Activated naive CD4-positive, alpha-beta T cell treated with anti-CD3 and anti-CD28 coated beads, Interleukin-2, amount 50 U/mL, for 72 hours (primary cell): ENCODE measurements at places on chromosomes 11 and 22.

- DNase-seq: peak; percentile 3
Measured at GRCh38 chr11:125939081-125939521, 6.7 kb upstream of the VSIG10L2 start.

- DNase-seq: peak; percentile 26
Measured at GRCh38 chr11:62124186-62125113, 639 bp downstream of the INCENP start.

DNA sequence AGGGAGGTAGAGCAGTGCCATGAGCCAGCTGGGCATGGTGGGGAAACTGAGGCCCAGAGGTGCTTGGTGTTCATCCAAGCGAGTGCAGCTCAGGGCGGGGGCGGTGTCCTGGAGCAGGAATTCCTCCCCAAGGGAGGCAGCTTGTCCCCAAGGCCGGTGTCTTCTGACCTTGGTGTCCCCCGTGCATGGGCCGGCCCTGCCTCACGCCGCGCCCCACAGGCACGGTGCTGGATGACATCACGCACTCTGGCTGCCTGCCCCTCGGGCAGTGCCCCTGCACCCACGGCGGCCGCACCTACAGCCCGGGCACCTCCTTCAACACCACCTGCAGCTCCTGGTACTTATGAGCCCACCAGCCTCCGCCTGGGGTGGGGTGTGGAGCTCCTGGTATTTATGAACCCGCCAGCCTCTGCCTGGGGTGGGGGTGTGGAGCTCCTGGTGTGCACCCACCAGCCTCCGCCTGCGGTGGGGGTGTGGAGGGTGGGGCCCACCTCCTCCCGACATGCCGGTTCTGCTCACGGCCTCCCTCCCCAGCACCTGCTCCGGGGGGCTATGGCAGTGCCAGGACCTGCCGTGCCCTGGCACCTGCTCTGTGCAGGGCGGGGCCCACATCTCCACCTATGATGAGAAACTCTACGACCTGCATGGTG is 6.7 kb downstream of the MUC5B start:
- DNase-seq: no peak

- DNase-seq: no peak
Measured at GRCh38 chr11:26946257-26946716, 47.6 kb upstream of the FIBIN start.

- DNase-seq: peak; percentile 29
Measured at GRCh38 chr22:19430890-19431541, 517 bp downstream of the HIRA start.

GRCh38 chr11:34478845-34479663 is 34.5 kb downstream of the ELF5 start:
- no peak for DNase-seq

- no peak for DNase-seq
Measured at GRCh38 chr22:27443306-27443705, 358.2 kb downstream of the MN1 start.

DNA sequence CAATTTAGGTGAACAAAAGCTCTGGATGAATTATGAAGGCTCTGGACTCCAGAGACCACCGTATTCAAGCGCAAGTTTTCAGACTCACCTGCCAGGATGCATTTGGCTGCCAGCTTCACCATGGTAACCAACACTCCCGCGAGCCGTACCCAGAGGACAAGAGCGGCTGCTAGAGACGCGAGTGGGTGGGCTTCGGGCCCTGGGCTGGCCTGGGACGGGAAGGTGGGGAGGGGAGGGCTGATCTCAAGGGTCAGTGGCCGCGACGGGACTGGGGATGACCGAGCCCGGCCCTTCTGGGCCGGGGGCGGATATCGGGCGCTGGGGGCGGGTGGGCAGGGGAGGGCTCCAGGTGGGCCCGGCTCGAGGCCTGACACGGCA is 344 bp downstream of the IFT27 start:
- DNase-seq: peak; percentile 18

DNA sequence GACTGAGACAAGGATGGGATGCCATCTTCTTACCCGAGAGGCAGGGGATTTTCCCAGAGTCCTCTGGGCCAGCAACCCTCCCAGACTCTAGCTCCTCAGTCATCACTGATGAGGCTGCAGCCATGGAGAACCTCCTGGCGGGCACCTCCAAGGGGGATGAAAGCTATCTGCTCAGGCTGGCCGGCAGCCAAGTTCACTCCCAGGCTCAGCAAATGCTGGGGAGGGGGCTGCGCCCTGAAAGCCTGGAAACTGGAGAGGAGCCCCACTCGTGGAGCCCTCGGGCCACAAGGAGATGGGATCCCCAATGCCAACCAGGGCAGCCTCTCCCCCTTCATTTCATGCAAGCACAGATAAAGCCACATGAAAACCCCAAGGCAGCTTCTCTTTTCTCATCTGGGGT is 75.0 kb downstream of the CACNA1I start:
- no peak for DNase-seq

DNA sequence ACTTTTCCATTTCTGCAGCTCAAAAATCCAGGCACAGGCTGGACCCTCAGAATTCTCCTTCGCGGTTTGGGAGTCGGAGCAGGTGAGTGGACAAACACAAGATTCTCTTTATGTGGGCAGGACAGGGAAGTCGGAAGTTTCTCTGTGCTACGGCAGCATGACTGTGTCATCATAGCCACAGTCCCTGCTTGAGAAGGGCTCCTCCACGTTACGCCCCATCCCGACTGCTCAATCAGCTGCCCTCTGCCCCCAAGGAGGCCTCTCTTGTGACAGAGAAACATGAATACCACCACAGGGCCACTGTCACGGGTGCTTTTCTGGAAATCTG is 89.0 kb upstream of the SHISAL1 start:
- peak; percentile 33 for DNase-seq

DNA sequence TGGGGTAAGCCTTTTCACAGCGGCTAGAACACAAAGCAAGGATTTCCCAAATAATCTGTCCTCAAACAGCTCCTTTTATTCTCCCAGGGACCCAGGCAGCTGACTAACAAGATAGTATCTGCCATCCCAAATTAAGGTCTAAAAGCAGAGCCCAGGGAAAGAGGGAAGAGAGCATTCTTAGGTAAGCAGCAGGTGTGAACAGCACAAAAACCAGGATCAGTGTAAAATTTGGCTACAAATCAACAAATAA is 79.9 kb downstream of the RBMXL2 start:
- DNase-seq: no peak

DNA sequence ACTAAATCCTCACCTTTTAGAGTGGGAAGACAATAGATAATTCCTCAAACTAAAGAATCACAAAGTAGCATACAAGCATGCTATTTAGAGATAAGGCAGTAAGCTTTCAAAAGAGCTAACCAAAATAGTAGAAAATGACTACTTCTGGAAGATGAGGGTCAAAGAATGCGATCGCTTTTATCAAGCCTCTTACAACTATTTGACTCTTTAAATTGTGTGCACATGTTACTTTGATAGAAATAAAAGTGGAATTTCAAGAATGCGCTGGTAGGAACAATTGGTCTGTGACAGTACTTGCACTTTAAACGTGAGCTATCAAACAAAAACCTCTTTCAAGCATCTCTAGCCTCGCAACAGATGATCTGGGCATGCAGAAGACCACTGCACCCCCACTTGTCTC is 97.3 kb downstream of the COMMD9 start:
- no peak for DNase-seq

GRCh38 chr22:37551981-37552380 is 8.3 kb upstream of the CDC42EP1 start:
- DNase-seq: no peak

DNA sequence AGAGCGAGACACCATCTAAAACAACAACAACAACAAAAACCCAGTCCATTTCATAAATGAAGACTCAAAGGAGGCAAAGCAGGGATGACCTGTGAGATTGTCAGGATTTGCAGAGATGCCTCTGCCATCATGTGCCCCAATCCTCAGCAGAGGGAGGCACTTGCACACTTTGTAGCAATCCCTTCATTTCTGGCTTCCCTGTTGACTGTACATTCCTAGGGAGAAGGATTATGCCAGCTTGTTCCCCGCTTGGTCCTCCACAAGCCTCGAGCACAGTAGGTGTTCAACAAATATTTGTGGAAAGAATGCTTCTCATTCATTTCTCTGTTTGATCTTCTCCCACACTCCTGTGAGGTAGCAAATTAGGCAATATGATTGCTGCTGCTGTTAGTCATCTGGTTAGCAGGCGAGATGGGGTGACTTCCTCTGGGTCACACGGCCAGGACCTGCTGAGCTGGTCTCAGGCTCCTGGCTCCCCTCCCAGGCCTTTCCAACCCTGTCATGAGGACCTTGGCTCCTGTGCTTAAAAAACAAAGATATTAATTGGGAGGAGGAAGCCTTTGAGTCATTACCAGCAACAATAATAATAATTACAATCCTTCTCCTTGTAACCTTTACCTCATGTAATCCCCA is 34.1 kb downstream of the LIF start:
- DNase-seq: no peak

DNA sequence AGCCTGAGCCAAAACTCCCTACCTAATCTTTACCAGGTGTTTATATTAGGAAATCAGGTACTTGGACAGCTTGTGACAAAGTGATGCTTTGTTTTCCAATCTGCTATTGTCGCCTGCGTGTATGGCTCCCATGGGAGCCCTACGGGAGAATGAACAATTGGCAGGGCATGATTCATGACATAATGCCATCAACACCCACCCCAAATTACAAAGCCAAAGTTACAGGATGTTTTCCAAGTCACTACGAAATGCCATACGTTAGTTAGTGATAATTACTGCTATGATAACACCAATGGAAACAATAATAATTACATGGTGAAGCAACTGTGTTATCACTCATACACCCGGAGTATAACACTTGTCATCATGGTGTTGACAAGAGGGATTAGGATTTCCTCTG is 226.4 kb downstream of the FAM181B start:
- DNase-seq: no peak

DNA sequence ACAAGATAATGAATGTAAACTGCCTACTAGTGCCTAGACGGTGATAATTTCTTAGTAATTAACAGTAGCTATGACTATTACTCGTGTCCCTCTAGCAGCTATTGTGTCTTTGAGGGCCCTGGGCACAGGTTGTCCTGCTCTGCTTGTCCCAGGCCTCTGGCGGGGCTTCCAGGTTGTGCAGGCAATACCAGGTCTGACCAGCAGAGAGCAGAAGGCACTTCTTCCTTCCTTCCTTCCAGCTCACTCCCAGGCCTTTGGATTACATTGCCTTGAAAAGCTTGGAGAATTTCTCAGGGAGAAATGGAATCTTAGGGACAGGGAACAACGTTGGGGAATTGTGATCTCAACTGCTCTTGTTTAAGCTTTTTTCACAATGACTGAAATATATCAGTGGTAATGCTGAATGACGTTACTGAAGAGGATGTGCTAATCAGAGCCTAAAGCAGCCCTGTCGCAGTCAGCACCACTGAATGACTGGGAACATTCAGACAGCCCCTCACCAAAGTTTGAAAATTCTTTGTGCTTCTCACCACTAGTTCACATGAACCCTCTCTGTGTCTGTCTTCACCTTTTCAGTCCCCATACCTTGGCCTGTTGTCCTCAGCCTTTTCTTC is 8.4 kb upstream of the CCKBR start:
- DNase-seq: no peak

- no peak for DNase-seq
Measured at GRCh38 chr11:31000381-31000780, 369.2 kb downstream of the DCDC1 start.

- DNase-seq: no peak
Measured at GRCh38 chr11:93476796-93477195, 66.4 kb downstream of the SMCO4 start.

DNA sequence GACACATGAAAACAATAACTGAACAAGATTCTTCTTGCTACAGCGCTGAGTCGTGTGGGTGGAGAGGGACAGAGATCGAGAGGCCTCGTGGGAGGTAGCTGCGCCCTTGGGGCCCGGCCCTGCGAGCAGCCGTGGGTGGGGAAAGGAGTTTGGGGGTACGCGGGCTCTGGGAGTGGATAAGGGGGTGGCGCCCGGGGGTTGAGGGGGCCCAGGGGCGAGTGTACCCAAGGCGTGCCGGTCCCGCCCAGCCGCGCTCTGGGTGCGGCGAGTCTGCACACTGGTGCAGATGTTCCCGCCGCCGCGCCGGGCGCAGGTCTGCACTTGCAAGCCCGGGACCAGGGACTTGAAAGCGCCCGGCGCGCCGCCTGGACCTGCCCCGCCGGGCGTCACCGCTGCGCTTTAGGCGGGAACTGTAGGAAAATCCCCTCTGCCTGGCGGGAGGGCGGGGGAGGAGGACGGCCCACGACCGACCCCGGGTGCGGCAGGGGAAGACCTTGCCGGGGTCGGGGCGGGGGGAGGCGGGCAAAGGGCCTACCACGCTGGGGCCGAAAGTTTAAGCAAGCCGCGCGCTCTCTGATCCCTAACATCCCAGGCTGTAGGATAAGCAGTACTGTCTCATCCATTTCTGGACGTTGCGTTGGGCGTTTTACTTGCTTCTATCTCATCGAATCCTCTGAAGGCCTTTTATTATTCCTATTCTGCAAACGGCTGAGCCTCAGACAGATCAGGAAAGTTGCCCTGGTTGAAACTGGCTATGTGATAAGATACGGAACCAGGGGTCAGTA is 1.4 kb upstream of the KREMEN1 start:
- DNase-seq: no peak

- no peak for DNase-seq
Measured at GRCh38 chr22:41043722-41044121, 48.7 kb upstream of the EP300 start.

DNA sequence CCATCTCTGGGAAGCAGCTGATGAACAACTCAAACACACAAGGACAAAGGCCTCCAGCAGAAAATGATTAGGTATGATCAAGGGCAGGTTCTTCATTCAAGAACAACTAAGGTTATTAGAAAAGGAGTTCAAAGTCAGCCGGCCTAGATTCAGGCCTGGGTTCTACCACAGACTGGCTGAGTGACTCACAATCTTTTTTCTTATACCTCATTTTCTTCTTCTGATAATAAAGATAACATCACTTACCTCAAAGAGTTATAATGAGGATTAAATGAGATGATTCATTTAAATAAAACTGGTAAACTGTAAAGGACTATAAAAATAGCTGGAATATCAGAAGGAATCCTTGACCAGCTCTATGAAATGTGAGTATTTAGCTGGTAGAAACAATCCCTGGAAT is 49.3 kb upstream of the PPP2R1B start:
- no peak for DNase-seq

- no peak for DNase-seq
Measured at GRCh38 chr11:32435942-32436750, 807 bp upstream of the WT1 start.

DNA sequence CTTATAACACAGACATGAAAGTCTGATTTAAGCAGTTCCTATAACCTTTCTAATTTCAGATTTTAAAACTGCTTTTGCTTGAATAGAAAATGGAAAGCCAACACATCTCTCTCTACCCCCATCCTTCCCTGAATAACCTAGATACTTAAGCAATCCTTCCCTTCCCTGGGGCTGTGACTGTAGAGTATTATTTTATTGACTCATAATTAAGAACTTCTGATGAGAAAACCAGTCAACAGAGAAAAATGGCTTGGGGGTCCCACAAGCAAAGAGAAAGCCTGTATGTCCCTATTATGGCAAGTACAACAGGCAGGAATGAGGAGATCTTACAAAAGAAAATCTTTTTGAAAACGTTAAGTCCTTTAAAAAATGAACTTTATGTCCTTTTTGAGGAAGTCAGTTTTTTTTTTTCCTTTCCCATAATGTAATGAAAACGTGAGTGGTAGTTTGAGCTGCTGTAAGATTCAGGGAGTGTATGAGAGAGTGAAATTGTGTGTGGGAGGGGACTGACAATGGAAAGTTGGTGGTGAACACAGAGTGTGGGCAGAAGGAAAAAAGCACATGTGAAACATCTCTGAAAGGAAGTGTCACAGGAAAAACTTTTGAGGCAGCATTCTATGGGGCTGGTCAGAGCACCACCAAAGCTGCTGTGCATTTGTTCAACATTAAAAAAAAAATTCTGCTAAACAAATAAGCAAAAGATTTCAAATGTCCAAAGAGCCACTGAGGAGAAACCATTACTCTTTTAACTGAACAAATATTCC is 154.6 kb downstream of the MAML2 start:
- DNase-seq: no peak
